Stimulated activated CD8-positive, alpha-beta memory T cell treated with anti-CD3 and anti-CD28 coated beads, Interleukin-7, amount 100 ng/mL, for 1 hour (primary cell): ENCODE measurements at places on chromosomes 1 and 21.

GRCh38 chr1:165876121-165876520, 48.7 kb downstream of the UCK2 start:
- DNase-seq: no peak

DNA sequence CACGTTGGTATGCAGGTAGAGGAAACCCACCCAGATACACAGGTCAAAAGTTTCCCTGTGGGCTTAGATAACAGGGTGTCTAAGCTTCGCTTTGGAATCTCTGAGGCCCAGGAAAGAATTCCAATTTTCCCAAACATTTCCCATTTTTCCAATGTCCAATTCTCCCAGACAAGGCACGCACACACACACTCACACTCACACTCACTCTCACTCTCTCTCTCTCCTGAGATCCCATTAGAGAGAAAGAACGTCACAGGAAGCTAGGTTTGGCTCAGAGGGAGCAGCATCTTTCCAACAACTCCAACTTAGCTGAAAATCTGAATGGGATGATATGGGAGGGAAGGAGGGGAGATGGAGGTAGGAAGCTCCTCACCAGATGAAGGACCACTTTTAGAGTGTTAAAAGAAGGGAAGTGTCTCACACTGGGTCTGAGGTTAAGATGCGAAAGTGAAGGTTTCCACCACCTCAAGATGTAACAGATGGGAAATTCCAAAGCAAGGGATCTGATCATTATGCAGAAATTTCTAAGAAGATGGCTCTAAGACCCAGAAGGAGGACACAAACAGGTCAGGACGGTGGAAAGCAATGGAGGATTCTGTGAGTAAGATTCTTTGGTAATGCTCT, 63.5 kb downstream of the GNG12 start:
- DNase-seq: no peak

DNA sequence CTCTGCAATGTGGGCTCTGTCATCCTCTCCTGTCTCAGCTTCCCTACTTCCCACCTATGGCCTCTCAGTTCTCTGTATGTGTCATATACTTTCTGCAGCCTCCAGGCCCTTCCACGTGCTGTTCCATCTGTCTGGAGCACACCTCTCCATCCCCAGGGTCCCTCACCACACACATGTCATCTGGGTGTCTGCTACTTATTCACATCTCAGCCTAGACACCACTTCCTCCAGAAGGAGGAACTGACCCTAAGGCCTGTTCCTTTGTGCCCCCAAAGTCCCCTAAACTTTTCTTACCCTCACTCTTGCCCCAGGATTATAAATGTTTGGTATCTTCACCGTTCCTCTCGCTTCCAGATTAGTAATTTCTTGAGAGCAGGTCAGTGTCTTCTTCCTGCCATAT, 10.1 kb downstream of the LACTBL1 start:
- DNase-seq: no peak

DNA sequence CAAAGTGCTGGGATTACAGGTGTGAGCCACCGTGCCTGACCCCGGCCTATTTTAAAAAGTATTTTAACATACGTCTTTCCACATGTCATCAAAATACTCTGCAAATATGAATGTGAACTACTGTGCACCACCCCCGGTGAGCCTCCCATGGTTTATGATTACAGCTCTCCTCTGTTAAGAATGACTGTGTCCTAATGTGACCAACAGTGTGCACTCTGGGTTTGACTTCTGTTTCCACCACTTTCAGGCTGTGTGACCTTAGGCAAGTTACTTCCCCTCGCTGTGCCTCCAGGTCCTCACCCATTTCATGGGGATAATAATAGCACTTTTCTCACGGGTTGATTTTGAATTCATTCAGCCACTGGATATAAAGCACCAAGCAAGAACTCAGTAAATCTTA, 14.7 kb downstream of the AMPD2 start:
- no peak for DNase-seq

DNA sequence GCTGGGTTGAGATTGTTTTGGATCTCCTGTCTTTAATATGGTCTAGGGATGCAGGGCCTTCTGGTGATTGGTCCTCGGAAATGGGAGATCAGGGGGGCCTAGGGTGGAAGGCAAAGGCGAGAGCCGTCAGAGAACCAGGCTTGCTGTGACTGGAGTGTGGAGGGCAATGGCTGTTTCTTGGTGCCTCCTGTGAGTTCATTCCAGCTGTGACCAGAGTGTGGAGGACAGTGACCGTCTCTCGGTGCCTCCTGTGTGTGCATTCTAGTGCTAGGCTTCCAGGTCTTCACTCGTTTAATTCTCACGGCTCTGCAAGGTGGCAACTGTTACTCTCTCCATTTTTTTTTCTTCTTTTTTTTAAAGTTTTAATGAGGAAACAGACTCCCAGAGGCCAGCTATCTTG, 14.1 kb downstream of the LDLRAP1 start:
- no peak for DNase-seq

DNA sequence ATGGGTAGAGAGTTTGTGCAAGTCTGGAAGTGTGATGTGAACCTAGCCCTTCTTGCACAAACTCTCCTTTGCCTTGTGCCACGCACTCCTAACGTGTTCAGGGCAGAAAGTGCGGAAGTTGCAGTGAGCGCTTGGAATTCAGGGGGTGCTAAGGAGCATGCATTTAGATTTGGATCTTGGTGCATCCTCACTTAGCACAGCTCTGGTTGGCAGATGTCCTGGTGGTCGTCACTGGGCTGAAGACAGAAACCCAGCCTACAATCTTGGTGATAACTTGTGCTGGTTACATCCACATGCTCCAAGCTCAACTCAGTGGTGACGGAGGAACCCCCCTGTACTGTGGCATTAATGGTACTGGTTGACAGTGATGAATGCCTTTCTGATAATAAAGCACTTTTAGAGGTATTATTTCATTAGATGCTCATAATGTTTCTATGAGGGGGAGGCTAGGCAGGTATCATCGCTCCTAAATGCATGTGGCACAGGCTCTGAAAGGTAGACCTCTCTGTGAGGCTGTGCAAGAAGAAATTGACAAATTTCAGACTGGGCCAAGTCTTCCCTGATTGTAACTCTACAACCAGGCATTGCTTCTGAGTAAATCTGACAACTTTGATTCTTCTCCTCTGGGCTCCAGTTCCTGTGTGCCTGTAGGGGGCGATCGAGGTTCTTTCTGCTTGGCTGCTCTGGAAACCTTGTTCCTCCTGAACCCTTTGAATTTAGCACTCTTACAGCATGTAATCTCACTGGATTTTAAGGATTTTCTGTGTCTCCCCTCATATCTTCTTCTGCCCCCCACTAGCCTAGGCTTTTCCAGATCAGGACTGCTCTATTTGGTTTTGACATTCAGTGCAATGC, 40.6 kb downstream of the MAPKAPK2 start:
- DNase-seq: no peak

DNA sequence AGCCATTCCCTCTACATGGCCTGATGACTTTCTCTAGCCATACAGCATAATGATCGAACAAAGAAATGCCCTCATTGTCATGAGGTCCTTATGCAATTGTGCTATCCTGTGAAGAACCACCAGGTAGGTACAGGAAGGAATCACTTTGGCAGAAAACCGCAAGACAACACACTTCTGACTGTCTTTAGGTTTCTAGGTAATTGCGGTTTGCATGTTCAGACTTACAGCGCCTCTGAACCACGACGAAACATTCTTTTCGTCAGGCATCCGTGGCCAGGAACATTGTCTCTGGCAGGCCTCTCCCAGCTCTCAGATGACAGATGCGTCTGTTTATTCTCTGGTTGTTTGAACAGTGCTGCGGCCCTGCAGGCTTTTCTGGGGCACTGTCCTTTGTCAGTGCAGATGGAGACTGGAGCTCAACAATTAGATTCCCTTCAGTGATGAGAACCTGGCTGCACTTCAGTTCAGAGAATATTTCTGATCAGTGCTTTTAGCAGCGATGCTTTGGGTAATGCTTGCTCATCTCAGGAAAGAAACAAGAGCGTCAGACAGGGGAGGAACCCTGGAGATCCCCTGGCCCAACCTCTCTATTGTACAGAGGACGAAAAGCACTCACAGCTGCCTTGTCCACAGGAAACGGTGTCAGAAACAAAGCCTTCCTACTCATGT, 63.4 kb downstream of the B3GALT5 start:
- no peak for DNase-seq

DNA sequence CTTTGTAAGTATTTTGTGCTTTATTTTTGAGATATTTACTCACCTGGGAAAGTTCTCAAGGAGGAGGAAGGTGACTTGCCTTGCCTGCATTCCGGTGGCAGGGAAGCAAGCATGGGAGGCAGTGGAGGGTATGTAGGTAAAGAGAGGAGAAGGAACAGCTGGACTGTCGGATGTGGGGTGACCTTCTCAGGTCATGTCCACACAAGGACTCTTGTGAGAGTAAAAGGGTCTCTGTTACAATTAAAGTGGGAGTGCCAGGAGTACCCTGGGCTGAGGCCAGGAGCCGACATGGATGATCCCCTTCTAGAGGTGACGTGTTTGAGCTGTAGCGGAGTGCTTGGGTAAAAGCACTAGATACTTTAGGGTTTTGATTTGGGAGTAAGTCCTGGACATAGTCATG, 25.0 kb downstream of the UBE4B start:
- no peak for DNase-seq

DNA sequence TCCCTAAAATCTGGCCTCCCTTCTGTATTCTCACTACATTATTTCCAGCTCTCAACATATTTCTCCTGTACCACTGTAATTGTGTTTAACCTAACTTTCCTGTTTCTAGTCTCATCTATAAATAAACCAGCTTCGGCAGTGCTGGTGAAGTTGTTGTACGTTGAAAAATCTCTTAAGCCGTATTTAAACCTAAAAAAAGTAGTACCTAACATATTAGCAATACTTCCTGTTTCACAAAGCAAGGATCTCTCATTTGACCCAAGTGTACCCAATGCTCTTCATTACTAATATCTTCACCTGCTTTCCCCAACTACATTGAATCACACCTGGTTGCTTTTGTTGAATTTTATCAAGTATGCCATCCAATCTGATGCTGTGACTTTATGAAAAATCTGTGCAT, 42.2 kb upstream of the RGS21 start:
- DNase-seq: no peak

DNA sequence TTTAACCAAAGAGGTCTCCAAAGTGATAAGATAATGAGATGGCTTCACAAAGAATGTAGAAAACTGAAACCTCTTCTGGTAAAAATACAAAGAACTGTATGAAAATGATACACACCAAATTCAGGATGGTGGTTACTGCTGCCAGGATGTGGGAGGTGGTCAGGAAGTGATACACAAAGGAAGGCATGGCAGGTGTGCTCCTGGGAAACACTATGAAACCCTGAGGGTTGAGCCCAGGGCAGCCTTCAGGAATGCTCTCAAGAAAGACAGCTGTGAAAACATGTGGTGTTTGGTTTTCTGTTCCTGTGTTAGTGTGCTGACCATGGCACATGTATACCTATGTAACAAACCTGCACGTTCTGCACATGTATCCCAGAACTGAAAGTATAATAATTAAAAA, 109.3 kb downstream of the NTNG1 start:
- no peak for DNase-seq

GRCh38 chr21:38498057-38498833, at the start of gene ERG:
TSS of gene ERG (minus strand) at chr21:38498477. CDS start at chr21:38498380, 97 bp downstream.
- DNase-seq: no peak

DNA sequence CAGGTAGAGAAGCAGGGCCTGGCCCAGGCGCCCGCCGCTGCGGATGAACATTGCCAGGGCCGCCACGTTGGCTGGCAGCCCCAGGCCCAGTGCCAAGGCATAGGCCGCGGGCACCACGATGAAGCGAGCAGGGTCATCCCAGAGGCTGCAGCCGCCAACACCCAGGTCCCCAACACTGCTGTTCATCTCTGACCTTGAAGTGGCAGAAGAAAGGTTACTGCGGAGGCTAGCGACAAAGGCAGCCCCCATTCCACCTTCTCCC, 8.0 kb downstream of the TMEM35B start:
- no peak for DNase-seq

DNA sequence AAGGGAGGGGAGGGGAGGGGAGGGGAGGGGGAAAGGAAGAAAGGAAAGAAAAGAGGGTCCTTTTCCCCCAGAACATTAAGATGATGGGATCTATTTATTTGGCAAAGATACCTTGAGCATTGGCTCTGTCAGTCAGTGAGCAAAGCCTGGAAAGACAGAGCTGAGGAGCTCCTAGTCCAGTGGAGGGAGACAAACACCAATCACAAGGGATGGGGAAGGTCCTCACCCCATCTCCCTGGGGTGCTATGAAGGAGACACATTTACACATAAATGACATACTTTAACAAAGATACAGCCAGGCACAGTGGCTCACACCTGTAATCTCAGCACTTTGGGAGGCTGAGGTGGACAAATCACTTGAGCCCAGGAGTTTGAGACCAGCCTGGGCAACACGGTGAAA, 154.9 kb upstream of the TIAM1 start:
- no peak for DNase-seq

DNA sequence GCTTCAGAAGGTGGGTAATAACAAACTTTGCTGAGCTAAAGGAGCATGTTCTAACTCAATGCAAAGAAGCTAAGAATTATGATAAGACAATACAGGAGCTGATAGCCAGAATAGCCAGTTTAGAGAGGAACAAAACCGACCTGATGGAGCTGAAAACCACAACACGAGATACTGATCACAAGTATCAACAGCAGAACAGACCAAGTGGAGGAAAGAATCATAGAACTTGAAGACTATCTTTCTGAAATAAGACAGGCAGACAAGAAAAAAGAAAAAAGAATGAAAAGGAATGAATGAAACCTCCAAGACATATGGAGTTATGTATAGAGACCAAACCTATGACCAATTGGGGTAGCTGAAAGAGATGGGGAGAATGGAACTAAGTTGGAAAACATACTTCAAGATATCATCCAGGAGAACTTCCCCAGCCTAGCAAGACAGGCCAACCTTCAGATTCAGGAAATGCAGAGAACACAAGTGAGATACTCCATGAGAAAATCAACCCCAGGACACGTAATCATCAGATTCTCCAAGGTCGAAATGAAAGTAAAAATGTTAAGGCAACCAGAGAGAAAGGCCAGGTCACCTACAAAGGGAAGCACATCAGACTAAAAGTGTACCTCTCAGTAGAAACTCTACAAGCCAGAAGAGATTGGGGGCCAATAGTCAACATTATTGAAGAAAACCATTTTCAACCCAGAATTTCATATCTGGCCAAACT, 20.5 kb downstream of the CD84 start:
- no peak for DNase-seq

DNA sequence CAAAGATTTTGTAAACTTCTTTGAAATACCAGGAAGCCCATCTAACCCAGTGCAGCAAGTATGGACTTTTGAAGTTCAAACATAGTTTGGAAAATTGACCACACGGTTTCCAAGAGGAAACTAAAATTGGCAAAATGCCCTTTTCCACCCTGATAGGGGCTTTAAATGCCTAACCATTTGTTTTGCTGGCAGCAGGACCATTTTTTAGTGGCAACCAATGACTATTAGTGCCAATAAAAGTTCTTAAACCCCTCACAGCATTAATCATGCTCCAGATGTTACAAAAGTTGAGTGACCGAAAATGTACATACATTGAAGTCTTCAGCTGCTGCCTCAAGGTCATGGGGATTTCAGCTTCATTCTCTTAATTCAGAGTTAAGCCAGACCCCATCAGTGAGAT, 46.4 kb upstream of the ENAH start:
- DNase-seq: no peak

DNA sequence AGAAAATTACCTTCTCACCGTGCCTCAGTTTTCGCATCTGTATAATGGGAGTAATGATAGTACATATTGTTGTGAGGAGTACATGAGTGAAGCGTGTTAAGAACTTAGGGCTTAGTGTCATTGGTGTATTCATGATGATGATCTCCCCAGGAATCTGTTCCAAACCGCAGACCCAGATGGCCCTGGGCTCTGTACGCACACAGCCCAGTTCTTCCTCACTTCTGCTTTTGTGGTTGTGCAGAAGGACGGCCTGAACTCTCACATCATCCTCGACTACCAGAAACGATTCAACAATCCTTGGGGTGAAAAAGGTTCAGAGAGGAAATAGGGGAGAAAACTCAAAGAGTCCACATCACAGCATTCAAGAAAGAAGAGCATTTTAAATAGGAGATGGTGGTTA, 323.0 kb downstream of the CAMTA1 start:
- DNase-seq: no peak
